ENCODE measurements at places on chromosomes 4 and X. TPM values are rescaled to one million over a fixed set of nuclear protein-coding genes. Genes with fewer than 3 reads are reported as not detected.
A peak's percentile ranks its signal among the peaks of the same experiment; 100 is the strongest.

DNA sequence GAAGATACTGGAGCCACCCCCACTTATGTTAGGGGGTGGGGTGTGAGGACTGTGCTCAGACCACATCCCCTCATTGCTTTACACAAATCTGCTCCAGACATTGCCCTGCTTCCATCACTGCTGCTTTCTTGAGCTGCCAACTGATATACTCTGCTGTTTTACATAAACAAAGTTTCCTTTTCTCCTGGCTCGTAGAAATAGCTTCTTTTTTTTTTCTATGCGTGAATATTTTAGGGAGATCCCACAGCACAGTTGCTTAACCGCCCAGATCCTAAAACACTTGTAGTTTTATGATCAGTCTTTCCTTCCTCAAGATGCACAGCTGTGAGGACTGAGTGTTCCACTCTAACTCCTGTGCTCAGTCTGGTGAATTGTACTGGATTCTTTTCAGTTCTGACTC, 768.4 kb downstream of the PCDH18 start:
- DNase-seq = no peak

DNA sequence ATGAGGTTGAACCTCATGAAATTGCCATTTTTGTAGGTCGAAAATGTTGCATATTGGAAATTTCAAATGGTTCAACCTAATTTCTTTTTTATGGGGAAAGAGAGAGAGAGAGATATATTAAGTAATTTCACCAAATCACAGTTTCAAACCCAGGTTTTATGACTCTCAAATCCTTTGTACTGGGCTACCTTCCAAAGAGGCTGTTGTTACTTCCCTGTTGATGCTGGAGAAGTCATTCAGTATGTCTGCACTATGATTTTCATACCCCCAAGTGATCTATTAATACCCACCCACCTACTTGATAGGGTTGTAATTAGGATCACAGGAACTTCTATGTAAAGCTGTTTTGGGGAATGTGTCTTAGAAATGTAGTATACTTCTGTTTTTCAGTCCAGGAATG, 109.9 kb downstream of the ZNF330 start:
- DNase-seq = no peak

DNA sequence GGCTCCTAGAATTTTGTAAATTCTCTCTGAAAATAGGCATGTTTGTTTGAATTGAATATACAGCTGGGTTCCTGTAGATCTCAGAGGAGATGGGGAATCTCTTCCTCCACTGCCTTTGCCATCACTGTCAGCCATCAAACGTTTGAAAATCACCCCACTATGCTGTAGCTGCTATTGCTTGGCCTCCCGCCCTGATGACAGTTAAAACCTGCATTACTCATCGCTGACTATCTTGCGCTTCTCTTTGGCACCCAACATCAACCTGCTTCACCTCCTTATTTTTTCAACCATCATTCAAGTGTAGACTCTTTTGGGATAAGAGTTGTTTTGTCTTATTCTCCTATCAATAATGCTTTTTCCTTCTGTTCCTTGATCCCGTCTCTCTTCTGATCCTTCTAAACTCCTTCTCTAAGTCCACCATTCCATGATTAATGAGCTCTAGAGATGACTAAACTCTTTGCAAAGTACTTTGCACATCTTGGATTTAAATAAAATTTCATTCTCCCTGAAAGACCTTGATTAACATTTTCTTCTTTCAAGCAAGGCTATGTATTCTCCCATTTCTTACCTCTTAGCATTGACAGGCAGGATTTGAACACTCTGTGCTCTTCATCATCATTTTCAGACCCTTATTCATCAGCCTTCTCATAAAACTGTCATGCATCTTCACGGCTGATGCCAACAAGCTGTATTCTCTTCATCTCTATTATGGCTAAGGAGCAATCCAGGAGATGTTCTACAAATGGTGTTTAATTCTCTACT, 133.0 kb downstream of the SNCA start:
- DNase-seq = no peak

DNA sequence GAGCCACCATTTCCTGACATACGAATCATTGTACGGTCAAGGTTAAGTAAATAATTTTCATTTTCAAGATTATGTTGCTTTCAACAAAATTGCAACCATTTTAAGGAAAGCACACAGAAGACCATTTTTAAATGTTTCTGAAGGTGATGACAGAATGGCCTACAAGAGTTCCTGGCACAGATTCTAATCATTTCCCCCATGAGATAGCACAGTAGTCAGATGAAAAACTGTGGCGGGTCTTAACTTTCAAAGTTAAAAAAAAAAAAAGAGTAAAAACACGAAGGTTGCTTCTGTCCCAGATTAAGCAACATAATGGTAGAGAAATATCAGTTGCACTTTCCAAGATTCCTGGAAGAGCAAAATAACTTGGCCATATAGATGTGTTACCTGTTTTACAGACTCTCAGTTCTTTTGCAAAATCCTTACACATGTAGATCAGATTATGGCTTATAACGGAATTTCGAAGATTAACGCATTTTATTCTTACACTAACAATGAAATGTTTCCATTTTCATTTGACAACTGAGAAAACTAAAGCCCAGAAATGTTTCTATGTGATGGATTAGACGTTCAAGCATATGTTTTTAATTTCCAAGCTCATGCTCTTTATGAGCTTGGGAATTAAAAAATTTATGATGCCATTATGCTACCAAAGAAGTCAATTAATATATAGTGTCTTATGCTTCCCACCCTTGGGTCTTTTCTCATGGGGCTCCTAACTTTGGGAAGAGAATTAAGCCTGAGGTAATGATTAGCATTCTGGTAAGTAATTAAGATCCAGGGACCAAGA, 335.1 kb upstream of the CLNK start:
- no peak for DNase-seq

DNA sequence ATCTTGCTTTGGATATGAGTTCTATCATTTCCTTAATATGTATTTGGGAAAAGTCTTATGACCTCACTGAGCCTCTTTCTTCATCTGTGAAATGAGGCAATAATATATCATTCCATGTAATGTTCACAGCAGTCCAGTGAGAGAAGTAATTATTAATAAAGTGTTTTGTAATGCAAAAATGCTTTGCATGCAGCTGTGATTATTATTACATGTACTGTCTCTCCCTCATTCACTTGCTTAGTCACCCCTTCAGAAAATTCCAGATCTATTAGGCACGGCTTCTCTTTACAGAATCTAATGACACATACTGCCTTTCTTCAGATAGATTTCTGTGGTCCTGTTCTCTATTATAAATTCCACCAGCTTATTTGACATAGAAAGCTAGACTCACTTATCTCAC, 53.5 kb upstream of the FGF13 start:
- DNase-seq = no peak

- DNase-seq = peak; percentile 34
Observed at GRCh38 chrX:107825698-107826237, at the start of gene MID2. TSS of gene MID2 (plus strand) at chrX:107825866. CDS start at chrX:107826427, 561 bp downstream.

DNA sequence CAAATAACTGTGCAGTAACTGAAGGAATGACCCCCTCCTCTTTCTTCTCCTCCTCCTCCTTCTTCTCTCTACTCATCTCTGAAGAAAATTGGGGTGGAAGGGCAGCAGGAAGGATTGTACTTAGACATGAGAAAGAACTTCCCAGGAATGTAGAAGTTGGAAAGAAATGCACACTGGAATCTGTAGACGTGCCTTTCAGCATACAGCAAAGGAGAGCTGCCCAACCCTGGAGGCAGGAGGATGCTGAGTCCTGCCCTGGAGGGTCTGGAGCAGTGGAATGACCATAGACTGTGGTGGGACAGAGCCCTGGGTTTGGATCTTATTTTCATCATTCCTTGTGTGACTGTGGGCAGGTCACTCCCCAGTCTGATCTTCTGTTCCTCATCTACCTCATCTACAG, 80.1 kb downstream of the PJA1 start:
- no peak for DNase-seq

DNA sequence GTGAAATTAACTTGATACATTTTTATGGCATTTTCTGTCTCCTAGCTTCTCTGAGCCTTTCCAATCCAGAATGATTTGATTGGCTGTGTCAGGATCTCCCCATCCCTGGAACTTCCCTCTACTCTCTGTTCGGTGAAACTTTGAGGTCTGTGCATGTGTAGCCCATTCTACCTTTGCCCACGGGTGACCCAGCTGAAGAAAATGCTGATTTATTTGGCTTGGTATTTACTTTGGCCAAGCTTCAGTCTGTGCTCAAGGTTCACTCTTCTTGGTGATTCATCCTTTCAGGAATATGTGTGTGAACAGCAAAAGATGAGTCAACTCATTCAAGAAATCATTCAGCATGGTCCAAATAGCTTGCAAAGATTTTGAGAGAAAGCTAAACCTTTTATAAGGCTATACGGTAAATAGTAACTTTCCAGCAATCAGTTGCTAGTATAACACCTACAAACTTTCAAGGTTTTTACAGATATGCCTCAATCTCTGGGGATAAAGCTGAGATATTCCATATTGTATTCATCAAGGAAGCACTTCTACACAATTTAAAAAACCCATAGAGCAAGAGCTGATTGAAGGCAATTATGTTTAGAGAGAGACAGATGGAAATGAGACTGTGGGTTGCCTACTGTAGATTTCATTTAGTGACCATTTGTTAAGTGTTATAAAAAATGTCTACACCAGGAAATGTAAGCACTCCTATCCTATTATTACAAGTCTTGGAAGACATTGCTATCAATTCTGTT, 233.9 kb upstream of the CXXC4 start:
- no peak for DNase-seq

GRCh38 chr4:88014386-88014905, 7.0 kb downstream of the PKD2 start:
- DNase-seq = no peak

GRCh38 chr4:72473434-72473900, 95.6 kb downstream of the ADAMTS3 start:
- no peak for DNase-seq

DNA sequence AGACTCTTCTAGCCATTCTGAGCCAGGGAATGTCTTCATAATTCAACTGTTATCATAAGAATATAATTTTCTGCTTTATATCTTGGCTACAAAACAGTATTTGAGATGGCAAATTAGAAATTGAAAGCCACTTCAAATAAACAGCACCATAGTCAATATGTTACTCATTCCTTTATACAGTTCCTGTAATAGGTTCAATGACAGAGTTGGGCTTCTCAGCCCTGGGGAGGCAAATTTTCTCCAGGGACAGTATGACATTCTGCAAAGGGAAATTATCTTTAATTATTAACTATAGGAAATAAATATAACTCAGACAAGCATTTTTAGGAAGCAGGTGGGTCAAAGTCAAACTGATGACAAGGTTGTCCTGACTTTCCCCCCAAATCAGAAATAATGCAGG, 71.9 kb upstream of the RPS6KA6 start:
- no peak for DNase-seq

DNA sequence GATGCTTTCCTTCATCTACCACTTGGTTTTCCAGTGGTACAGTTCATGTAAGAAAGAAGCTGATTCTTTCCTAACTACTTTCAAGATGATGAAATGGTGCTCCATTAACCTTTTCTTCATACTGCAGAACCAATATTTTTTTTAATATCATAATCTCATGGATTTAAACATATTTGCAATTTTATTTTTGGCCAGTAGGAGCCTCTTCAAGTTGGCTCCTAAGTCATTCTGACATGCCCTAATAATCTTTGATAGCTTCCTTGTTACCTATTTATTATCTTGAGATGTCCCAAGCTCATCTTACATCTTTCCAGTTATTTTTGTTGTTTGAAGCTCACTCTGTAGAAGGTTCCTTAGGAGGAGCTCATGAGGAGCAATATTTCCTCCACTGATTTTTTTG, 170.2 kb downstream of the APBB2 start:
- DNase-seq = no peak

The SHROOM2 gene
- 0.85 TPM for total RNA-seq

The TNIP3 gene
- total RNA-seq = 0.59 TPM

The DHX15 gene
- 45.4 TPM for total RNA-seq

The CXCL8 gene
- total RNA-seq = 7.5 TPM

The PNMA5 gene
- not detected for total RNA-seq

The MSX1 gene
- total RNA-seq = 5.0 TPM

The POF1B gene
- 2.0 TPM for total RNA-seq

The MAGEE2 gene
- 0.13 TPM for total RNA-seq

The FAM9B gene
- total RNA-seq = not detected

The OPRPN gene
- total RNA-seq = not detected
